SJSA1 (cell line): ENCODE measurements at places on chromosomes 5 and 9. TPM values are rescaled to one million over a fixed set of nuclear protein-coding genes. Genes with fewer than 3 reads are reported as not detected.

DNA sequence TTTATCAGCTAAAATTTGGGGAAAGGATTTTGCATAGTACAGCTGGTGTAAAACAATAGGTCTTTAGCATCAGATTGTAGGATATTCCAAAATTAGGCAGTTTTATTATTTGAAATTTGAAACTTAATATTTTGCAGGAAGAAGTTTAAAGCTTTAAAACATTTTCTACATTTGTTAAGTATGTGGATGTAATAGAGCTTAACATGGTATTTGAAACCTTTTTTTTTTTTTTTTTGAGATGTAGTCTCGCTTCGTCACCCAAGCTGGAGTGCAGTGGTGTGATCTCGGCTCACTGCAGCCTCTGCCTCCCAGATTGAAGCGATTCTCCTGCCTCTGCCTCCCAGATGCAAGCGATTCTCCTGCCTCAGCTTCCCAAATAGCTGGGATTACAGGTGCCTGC, 2.9 kb downstream of the DENND4C start:
- DNase-seq, result no peak
- H3K4me3 ChIP-seq, result no peak overlapping the region
- 0 out of 2 replicates have a peak, but pooled peaks cover 5% of the 10 kb centered on the region for H3K4me1 ChIP-seq
- H3K36me3 ChIP-seq, result peaks cover 6% of the 10 kb centered on the region; the same call in 1 of the 2 replicates
- no peak overlapping the region for H3K27ac ChIP-seq
- no peaks in the 10 kb centered on the region for H3K27me3 ChIP-seq

- no peak overlapping the region for H3K27ac ChIP-seq
- DNase-seq, result no peak
- H3K4me1 ChIP-seq, result peaks cover 27% of the 10 kb centered on the region
- H3K4me3 ChIP-seq, result no peak overlapping the region
Observed at GRCh38 chr5:132069561-132069960, 4.0 kb upstream of the CSF2 start.

DNA sequence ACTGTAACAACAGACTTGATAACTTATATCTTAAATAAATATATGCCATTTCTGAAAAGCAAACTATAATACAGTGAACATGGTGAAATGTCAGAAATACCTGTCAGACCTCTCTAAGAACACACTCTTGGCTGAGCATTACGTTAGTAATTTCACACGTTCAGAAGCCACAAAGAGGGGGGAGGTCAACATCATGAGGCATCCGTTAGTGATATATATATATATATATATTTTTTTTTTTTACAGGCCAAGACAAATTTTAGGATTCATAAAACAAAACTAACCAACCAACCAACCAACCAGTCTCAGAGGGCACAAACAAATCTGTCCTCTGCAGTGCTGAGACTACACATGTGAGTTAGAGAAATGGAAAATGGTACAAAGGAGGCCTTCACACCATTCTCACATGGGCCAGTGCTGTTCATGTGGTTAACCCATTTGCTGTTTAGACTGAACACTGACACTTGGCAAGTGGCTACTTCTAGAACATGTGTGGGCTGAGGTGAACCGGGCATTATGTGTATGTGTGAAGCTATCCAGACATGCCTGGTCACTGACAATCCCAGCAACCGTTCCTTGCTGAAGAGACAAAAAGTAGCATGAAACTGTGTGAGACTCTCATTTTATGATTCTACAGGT, 54.5 kb downstream of the ELL2 start:
- DNase-seq, result no peak
- H3K27ac ChIP-seq, result no peak overlapping the region
- no peak overlapping the region for H3K4me3 ChIP-seq
- no peaks in the 10 kb centered on the region for H3K27me3 ChIP-seq
- peaks cover 31% of the 10 kb centered on the region for H3K36me3 ChIP-seq
- H3K4me1 ChIP-seq, result peaks cover 4% of the 10 kb centered on the region

DNA sequence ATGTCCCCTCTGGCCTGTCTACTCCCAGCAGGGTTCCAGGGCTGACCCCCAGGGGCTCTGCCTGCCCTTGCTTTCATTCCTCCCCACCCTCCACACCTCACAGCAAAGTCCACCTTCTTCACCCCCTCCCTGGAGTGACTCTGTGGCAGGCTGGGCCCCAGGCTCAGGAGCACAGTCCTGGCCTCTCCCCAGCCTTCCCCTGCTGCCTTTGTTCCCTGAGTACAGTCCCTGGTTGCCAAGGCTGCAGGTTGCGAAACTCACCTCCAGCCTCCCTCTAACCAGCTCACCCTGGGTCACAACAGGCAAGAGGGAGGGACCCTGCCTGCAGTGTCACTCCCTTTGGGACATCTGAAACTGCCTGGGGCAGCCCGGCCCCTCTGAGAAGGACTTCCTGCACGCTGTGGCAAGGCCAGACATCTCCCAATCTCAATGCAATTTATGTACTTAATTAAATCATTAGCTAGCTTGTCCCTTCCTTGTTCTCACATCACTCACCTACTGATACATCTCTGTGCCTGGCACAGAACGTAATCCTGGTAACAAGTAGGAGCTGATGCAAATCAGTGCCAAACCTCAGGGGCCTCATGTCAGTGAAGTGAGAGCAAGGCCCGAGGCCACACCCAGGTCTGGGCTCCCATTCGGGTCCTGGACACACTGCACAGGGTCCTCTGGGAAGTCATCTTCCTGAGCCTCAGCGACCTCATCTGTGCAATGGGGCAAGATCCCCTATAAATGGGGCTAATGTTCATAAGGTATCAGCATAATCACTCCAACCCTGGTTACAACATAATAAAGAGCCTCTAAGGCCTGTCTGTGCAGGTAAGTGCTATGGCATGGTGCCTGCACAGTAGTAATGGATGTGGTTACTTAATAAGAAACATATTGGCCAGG, 27.3 kb upstream of the TRIM14 start:
- H3K27me3 ChIP-seq, result no peaks in the 10 kb centered on the region
- H3K27ac ChIP-seq, result no peak overlapping the region
- H3K4me1 ChIP-seq, result no peaks in the 10 kb centered on the region
- H3K36me3 ChIP-seq, result no peaks in the 10 kb centered on the region
- no peak for DNase-seq
- no peak overlapping the region for H3K4me3 ChIP-seq

DNA sequence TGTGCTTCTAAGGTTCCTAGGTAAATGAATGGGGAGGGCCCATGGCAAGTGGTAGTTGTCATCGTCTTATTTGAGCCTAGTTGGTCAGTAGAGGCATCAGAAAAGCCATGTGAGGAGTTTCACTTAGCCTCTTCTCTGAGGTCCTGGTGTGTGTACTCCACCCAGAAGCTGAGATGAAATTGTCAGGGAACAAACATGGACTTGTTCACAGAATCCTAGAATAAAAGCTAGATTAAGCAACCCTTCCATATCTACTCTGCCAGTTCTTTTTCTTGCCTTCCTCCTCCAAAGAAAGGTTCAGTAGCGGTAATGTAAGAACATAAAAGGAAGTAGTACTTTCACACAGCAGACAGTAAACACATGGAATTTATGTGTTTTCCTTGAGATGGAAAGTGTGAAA, 70.4 kb downstream of the ARHGAP26 start:
- H3K4me1 ChIP-seq, result peaks cover 41% of the 10 kb centered on the region
- H3K4me3 ChIP-seq, result no peak overlapping the region
- no peak for DNase-seq
- H3K36me3 ChIP-seq, result no peaks in the 10 kb centered on the region
- H3K27ac ChIP-seq, result no peak overlapping the region

GRCh38 chr5:178287091-178287790, 54.6 kb upstream of the PHYKPL start:
- no peaks in the 10 kb centered on the region for H3K27me3 ChIP-seq
- no peaks in the 10 kb centered on the region for H3K4me1 ChIP-seq
- H3K4me3 ChIP-seq, result no peak overlapping the region
- H3K36me3 ChIP-seq, result no peaks in the 10 kb centered on the region

DNA sequence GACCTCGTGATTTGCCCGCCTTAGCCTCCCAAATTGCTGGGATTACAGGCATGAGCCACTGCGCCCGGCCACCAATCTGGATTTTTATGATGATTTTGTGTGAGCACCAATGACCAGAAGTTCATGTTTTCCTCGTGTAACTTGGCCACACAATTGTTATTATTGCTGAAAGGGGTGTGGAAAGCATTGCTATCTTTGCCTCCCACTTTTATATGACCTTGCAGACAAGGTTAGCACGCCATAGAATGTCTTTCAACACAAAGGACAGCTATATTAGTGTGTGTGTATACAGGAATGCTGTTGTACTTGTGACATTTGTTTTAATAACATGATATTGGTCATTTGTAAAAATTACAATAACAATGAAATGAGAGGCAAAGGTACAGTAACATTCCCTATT, 155.0 kb upstream of the ERCC6L2 start:
- no peak overlapping the region for H3K4me3 ChIP-seq
- H3K36me3 ChIP-seq, result no peaks in the 10 kb centered on the region
- H3K27ac ChIP-seq, result no peak overlapping the region
- no peak for DNase-seq
- H3K27me3 ChIP-seq, result no peaks in the 10 kb centered on the region
- peaks cover 17% of the 10 kb centered on the region for H3K4me1 ChIP-seq

DNA sequence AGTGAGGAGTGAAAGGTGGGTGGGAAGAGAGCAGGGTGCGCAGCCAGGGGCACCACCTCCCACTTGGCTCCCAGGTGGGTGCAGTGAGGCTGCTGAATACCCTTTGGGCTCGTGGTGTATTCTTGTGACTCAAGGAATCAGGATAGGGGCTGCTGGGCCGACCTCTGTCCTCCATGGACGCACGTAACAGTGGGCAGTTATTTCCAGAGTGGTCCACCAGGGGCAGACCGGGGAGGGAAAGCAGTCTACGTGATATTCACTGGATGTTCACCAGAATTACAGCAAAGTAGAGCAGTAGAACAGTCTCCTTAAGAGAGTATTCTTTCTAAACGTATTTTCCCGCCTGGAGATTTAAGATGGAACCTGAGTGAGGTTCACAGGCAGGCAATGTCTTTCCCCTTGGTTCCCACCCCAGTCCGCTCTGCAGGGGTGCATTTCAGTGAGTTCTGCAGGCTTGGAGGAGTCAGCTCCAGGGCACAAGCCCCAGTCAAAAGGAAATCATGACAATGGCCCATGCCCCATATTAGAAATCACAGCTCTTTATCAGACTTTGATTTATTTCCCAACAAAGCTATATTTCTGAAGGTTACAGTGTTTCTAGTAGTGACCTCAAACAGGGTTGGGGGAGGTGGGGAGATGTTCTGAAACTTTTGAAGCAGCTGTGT, 88.7 kb downstream of the SYK start:
- DNase-seq, result no peak
- H3K27ac ChIP-seq, result no peak overlapping the region
- no peaks in the 10 kb centered on the region for H3K36me3 ChIP-seq
- no peak overlapping the region for H3K4me3 ChIP-seq

GRCh38 chr5:100780376-100780870, 122.7 kb downstream of the ST8SIA4 start:
- H3K4me3 ChIP-seq, result no peak overlapping the region
- peaks cover 20% of the 10 kb centered on the region for H3K4me1 ChIP-seq
- no peak for DNase-seq
- H3K36me3 ChIP-seq, result no peaks in the 10 kb centered on the region

DNA sequence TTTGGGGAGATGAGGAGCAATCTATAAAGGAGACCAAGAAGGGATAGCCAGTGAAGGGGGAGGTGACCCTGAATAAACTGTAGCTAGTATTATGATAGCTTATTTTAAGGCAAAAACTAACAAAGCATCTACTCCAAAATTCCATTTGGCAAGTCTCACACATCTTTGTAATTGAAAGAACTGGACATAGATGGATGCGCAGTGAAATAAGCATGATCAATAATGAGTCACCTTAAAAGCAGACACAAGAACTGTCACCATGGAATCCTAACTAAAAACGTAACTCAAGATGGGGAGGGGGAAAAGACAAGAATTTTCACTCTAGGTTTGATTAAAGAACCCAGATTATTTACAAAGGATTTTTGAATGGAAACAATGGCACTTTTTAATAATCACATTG, 164.5 kb downstream of the MED27 start:
- H3K36me3 ChIP-seq, result no peaks in the 10 kb centered on the region
- H3K4me3 ChIP-seq, result no peak overlapping the region
- no peak overlapping the region for H3K27ac ChIP-seq
- no peaks in the 10 kb centered on the region; the same call in 1 of the 2 replicates for H3K4me1 ChIP-seq
- H3K27me3 ChIP-seq, result no peaks in the 10 kb centered on the region
- DNase-seq, result no peak

GRCh38 chr9:36922548-36922947, 111.5 kb downstream of the PAX5 start:
- H3K4me1 ChIP-seq, result peaks cover 16% of the 10 kb centered on the region
- H3K36me3 ChIP-seq, result no peaks in the 10 kb centered on the region
- no peak for DNase-seq
- H3K4me3 ChIP-seq, result no peak overlapping the region

GRCh38 chr9:124473310-124473709, 23.1 kb downstream of the ADGRD2 start:
- peaks cover 14% of the 10 kb centered on the region for H3K27me3 ChIP-seq
- H3K4me3 ChIP-seq, result no peak overlapping the region
- H3K27ac ChIP-seq, result no peak overlapping the region
- no peak for DNase-seq
- H3K36me3 ChIP-seq, result no peaks in the 10 kb centered on the region
- H3K4me1 ChIP-seq, result peaks cover 5% of the 10 kb centered on the region

DNA sequence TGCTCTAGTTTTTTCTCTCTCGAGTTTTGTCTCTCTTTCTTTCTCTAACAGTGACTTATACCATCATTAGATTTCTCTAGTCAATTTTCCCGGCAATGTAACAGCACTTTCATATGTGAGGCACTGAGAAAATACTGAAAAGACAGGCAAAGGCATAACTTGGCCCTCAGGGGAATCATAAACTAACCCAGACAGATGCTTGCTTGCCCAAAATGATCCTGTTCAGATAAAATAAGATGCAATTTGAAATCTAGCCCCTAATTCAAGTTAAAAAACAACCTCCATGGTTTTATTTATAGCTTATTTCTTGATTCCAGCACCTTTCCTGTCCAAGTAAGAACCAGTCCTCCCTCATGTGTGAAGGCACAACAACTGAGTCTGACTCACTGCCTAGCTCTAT, 294.6 kb downstream of the GAS1 start:
- H3K27ac ChIP-seq, result no peak overlapping the region
- no peaks in the 10 kb centered on the region for H3K27me3 ChIP-seq
- no peak overlapping the region for H3K4me3 ChIP-seq
- DNase-seq, result no peak
- no peaks in the 10 kb centered on the region for H3K4me1 ChIP-seq
- H3K36me3 ChIP-seq, result no peaks in the 10 kb centered on the region

DNA sequence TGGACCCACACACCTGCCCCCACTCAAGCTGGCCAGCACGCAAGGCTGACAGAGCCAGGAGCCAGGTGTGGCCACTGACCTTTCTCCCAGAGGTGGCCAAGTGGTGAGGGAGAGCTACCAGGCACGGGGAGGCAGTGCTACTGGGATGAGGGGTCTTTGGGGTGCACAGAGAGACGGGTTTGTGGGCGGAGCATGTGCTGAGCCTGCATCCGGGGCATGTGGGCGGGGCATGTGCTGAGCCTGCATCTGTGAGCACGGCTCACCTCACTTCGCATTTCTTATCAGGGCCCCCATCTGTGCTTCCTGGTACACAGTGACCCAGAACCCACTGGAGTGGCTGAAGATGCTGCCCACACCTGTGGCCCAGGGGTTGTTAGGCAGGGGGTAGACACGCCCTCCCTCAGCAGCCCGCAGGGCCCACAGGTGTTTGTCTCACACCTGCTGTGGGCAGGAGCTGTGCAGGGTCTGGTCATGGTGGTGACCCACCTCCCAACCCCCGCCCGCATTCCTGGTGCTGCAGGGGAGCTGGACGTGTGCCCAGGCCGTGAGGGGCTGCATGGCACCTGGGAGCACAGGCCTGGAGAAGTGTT, 21.5 kb downstream of the CCDC187 start:
- H3K4me3 ChIP-seq, result no peak overlapping the region
- H3K27ac ChIP-seq, result no peak overlapping the region
- H3K27me3 ChIP-seq, result peaks cover 6% of the 10 kb centered on the region

SERF1B gene
- 53.3 and 60.8 TPM in 2 replicates for total RNA-seq

DDX4 gene
- not detected in 2 replicates for total RNA-seq

PTGS1 gene
- 0.39 and 0.97 TPM in 2 replicates for total RNA-seq

HRH2 gene
- not detected in 2 replicates for total RNA-seq

PDE8B gene
- total RNA-seq, result not detected in 2 replicates

ARL14EPL gene
- total RNA-seq, result 1.3 TPM in 1 of 2 replicates, not detected in the other

CTXN3 gene
- total RNA-seq, result not detected in 2 replicates

PCDHA11 gene
- not detected in 2 replicates for total RNA-seq
